ENCODE measurements at places on chromosomes 6 and 20.

- DNase-seq = no peak
Measured at GRCh38 chr20:36035745-36036144, 67.4 kb downstream of the CNBD2 start.

GRCh38 chr6:138103871-138104270 lies 3.3 kb downstream of the PERP start:
- DNase-seq = no peak

DNA sequence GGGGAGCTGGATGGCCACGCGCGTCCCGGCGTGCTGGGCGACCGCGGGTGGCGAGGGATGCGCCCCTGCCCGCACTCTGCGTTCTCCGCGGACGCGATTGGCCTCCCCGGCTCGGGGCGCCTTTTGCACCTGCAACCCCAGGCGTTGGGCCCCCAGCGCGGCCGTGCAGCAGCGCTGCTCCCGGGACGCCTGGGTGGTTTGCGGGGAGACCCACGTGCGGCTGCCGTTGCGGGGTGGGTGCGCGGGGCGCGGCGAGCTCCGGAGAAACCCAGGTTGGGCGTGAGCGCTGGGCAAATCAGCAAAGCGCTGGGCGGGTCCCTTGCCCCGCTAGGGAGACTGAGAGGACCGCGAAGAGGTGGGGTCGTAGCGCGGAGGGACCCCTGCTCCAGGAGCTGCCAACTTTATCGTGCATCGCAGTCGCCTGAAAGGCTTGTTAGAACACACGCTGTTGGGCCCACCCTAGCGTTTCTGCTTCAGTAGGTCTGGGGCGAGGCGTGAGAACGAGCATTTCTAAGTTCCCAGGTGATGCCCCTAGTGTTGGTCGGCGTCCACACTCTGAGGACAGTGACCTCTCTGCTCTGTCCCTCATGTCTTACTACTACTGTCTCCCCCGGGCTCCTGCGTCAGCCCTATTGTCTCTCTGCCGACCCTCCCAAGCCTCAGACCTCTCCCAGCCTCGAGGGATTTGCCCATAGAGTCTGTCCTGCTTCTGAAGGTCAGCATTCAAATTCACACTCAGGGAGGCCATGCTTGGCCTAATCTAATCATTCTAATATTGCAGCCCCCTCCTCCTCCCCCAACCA lies 538 bp upstream of the ZFP64 start:
- DNase-seq = peak; percentile 65

GRCh38 chr6:2434116-2434515 lies 188.7 kb upstream of the GMDS start:
- no peak for DNase-seq

- no peak for DNase-seq
Measured at GRCh38 chr6:56689114-56689513, 46.4 kb upstream of the DST start.

- DNase-seq = no peak
Measured at GRCh38 chr20:31667315-31668285, 29.9 kb downstream of the COX4I2 start.
